ENCODE measurements at places on chromosomes 5 and 9.
A peak's percentile ranks its signal among the peaks of the same experiment; 100 is the strongest.

DNA sequence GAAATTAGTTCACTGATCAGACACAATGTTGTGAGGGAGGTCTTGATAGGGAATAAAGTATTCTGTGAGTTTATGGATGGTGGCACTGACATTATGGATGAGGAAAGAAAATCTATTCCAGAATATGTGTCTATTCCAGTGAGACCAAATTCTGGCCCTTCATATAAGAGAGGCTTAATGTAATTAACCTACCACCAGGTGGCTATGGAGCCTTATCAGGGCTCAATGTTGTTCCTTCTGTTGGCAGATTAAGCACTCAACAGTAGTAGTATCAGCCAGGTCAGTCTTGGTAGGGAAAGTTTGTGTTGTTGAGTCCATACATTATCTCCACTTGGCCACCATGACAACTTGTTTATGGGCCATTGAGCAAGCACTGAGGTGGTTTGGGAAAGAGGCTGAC is 41.7 kb upstream of the BARX1 start:
- DNase-seq = no peak

- no peak for DNase-seq
These were observed 1.8 kb downstream of the AUH start for GRCh38 chr9:91359734-91360470.

- no peak for DNase-seq
These were observed 16.8 kb downstream of the NR3C1 start for GRCh38 chr5:143386725-143387124.

- DNase-seq = no peak
These were observed 101.5 kb downstream of the DMRT2 start for GRCh38 chr9:1151691-1152090.

- DNase-seq = peak; percentile 20
These were observed 175.8 kb downstream of the WDR70 start for GRCh38 chr5:37554938-37555337.

DNA sequence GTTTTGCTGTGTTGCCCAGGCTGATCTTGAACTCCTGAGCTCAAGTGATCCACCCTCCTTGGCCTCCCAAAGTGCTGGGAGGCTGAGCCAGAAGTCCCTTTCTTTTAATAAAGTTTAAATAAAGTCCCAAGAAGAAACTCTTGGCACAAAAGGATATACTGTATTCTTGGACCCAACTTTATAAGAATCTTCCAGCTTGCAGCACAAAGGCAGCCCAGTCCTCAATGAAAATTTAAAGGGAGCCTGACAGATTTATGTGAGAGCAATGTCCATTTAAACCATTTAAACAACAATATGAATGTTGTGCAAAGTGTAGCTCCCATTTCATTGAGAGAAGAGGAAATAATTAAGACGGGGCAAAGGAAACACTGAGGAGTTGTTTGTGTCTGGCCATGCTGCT is 217.0 kb downstream of the DOCK8 start:
- no peak for DNase-seq

- DNase-seq = no peak
These were observed 286.8 kb upstream of the PANK3 start for GRCh38 chr5:168865968-168866367.
